ENCODE measurements at places on chromosomes 7 and 10.

DNA sequence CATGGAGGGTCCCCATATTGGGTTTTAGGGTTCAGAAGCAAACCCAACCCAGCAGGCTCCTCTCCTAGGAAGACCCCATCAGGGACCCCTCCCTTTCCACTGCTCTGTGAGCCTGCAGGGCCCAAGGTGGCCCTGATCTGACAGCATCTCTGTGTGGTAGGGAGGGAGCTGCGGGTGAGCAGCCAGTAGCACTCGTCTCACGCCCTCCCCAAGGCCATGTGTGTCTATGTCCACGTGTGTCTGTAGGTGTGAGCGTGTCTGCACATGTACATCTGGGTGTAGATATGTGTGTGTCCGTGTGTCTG is 103.5 kb upstream of the FAM20C start:
- DNase-seq: no peak

DNA sequence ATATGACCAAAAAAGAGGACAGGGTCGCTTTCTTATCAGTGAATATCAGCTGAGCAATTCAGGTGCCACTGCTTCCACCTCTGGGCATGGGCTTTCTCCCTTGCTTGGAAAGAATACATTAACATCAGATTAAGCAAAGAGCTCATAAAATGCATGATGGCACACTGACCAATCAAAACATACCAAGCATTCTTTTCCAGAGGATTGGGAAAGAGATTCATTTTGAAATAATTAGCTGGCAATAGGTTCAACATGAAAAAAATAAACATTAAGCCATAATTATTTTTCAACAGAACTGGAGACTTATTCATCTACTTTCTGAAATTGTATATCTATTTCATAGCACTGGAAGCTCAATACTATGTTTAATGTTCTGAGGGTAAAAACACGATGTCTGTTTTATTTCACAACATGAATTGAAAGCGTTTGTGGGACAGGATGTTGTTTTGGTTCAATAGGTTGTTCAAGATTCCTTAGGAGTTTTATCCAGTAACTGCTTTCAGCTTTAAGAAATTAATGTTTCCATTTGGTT is 53.2 kb downstream of the TFAM start:
- no peak for DNase-seq

DNA sequence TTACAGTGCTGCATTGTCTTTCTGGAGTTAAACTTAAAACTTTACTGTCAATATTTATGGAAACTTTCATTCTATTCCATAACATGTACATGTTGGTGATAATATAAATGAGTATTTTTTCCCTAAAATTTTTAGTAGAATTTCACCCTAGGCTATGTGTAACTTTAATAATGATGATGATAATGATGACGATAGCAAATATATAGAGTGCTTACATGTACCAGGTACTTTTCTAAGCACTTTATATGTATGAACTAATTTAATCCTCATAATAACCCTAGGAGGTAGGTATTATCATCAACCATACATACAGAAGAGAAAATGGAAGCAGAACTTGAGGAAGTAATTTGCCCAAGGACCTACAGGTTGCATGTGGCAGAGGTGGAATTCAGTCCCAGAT is 85.6 kb downstream of the LRRTM3 start:
- DNase-seq: no peak

GRCh38 chr10:18829259-18829658 is 170.0 kb downstream of the ARL5B start:
- DNase-seq: no peak

GRCh38 chr7:33932832-33933468 is 27.6 kb downstream of the BMPER start:
- peak; percentile 87 for DNase-seq

DNA sequence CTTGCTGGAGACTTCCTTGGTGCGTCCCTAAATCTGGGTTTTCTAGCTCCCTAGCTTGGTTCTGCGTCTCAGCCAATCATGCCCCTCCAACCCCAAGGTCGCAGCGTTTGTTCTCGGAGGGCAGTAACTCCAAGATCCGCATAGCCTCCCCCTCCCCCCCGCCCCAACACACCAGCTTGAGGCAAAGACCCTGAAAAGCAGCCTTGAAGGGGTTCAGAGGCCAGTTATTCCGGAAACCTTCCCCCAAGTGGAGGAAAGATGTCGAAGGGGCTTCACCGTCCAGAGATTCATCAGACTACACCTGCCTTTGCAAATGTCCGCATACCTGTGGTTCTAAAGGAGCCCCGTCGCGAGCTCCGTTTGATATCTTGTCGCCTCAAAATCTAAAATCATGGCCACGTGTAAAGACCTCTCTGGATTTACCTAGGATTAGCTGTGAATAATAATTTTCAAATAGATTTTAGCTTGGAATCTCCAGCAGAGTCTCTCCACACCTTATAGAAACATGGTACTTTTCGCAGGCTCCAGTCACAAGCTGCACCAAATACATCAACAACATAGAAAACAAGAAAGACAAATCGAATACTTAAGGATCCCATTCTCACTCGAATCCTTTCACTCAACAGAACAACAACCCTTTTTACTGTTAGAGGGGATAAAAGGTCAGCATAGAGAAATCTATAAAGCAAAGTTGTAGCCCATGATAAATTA is 7.9 kb downstream of the DLX6 start:
- DNase-seq: peak; percentile 59

GRCh38 chr10:68301301-68301700 is 30.6 kb upstream of the HNRNPH3 start:
- DNase-seq: no peak

- no peak for DNase-seq
Measured at GRCh38 chr7:25171071-25171470, 46.0 kb upstream of the CYCS start.

GRCh38 chr7:88092676-88092999 is 127.2 kb downstream of the SRI start:
- no peak for DNase-seq

- no peak for DNase-seq
Measured at GRCh38 chr10:25142116-25142864, 32.5 kb upstream of the GPR158 start.

DNA sequence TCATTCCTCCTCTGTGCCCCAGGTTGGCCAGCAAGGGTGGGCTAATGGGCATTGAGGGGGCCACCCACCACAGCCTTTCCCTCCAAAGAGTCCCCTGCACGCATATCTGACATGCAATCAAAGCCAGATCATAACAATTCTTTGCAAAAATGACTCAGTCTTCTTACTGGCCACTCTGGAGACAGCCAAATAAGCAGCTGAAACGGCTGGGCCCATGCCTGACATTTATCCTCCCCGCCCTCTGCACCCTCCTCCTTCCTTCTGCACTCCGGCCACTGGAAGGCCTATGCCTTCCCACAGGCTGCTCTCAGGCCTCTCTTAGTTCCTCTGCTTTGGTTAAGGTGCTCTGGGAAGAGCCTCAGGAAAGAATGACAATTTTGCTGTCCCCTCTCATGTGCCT is 29.2 kb upstream of the NPFFR1 start:
- no peak for DNase-seq

- no peak for DNase-seq
Measured at GRCh38 chr7:80661729-80662128, 23.3 kb downstream of the CD36 start.

DNA sequence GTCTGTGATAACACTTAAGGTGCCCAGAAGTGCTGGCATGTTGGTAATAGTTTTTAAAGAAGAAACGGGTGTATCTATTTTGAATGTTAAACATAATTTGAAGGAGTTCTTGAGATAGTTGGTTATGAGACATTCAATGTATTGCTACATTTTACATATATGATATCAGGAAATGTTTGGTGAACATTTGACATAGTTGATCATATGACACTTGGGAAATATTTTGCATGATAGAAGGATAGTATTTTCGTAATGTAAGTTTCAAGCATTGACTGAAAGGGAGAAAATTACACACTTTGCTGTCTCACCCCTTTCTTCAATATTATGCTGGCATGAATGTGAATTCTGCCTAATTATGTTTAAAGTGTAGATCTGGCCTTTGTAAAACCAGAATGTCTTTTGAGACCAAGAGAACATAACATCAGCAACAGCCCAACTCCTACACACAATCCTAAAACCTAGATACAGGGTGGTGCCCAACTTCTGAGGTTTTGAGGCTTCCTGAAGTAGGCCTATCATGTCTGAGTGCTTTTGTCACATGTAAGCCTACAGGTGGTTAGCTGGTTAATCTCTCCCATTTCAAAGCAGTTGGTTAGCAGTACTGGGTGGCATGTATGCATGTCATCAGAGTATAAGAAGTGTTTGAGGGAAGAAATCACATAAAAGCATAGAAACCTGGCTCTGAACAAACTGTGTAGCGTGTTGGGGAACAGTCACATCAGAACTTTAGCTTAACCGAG is 2.1 kb downstream of the ADD3 start:
- DNase-seq: no peak

DNA sequence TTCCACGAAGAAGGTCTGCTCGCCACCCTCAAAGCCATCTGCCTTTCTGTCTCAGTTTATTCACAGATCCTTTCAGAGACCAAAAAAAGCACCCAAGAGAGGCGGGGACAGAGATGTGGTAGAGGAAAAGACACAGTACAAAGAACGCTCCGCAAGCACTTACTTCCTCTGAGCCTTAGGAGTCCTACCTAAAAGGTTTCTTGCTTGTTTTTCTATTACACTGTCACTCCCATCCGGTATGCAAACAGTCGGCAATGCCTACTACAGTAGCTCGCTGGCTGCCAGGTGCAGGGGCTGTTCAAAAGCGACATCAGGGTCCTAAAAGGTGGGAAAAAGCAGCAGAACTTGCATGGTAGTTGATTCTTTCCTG is 816 bp downstream of the TECPR1 start:
- DNase-seq: no peak

- no peak for DNase-seq
Measured at GRCh38 chr7:134293002-134293740, 23.6 kb downstream of the SLC35B4 start.

- DNase-seq: no peak
Measured at GRCh38 chr7:141480953-141481352, 70.3 kb upstream of the AGK start.

- DNase-seq: no peak
Measured at GRCh38 chr10:122894261-122894944, 15.0 kb upstream of the FAM24B start.

DNA sequence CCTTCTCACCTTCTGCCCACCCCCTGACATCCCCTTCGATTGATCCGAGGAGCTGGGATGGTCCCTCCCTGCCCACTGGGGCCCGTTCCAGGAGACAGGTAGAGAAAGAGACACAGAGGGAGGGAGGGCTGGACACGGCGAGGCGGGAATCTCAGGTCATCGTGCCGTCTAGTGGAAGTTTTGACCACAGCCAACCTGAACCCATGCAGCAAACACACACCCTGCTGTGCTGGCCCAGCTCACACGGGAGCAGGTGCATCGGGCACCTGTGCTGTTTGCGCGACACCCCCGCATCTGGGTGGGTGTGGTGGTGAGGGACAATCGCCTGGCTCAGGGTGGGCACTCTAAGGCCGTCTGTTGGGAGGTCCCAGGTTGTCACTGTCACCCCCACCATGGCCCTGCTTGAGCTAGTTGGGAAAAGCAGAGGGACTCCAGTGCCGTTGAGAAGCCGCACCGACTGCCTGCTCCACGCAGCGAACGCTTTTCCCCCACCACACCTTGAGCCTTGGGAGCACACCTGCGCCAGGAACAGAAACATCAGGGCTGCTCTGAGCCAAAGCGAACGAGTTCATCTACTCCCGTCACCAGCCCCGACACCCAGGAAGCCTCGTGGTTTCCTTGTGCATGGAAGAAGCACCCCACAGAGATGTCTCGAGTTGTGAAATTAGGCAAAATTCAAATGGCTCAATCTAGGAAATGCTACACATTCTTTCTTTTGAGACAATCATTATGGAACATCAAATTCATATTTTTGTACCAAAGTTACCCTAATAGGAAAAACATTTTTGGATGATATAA is 285.8 kb downstream of the DNAJB6 start:
- DNase-seq: no peak

DNA sequence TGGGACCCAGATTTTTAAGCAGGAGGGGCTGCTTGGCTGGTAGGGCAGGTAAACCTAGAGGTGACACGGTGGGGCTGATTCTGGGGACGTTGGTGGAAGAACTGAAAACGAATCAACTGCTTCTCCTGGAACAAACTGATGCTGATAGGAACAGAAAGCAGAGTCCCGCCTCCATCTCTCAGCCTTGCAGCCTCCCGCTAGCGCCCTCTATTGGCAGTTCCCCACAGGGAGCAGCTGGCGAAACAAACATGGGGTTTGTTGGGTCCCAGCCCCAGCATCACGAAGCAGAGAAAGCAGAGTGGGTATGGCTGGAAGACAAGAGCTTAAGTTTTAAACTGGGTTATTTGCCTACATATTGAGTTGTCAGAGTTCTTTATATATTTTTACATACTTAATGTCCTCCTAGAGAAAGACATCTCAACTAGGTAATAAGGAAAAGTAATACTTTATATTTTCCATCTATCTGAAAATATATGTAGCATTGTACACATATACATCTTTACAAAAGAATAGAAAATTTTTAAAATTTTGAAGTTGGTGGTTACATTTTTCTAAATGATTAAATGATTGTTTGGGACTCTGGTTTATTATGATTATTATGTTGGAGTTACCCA is 42.3 kb upstream of the FOXI2 start:
- DNase-seq: peak; percentile 92

DNA sequence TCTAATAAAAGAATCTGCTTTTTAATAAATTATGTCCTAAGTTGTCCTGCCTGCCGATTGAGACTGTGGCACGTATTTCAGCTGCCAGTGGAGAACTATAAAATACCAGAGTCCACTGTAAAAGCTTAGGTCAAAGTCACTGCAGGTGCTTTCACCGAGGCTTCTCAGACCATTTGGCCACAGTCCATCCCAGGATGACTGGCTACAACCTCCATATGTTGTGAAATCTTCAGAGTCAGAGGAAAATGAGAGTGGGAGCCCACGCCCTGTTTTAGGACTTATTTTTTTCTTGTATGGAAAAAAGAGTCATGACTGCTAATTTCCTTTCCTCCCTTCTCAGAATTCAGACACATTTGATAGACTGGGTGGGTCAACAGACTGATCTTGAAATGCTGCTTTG is 182.9 kb downstream of the ANK3 start:
- no peak for DNase-seq

- no peak for DNase-seq
Measured at GRCh38 chr10:27369880-27370279, 129.3 kb upstream of the ACBD5 start.

GRCh38 chr10:52019077-52019555 is 295.0 kb upstream of the DKK1 start:
- DNase-seq: no peak

- DNase-seq: peak; percentile 92
Measured at GRCh38 chr10:132448248-132448731, 51.3 kb downstream of the PWWP2B start.

All from H9 (cell line).